Stimulated activated CD8-positive, alpha-beta memory T cell treated with anti-CD3 and anti-CD28 coated beads, Interleukin-4, amount 100 ng/mL, for 24 hours (primary cell): ENCODE measurements at places on chromosomes 5 and 9.

DNA sequence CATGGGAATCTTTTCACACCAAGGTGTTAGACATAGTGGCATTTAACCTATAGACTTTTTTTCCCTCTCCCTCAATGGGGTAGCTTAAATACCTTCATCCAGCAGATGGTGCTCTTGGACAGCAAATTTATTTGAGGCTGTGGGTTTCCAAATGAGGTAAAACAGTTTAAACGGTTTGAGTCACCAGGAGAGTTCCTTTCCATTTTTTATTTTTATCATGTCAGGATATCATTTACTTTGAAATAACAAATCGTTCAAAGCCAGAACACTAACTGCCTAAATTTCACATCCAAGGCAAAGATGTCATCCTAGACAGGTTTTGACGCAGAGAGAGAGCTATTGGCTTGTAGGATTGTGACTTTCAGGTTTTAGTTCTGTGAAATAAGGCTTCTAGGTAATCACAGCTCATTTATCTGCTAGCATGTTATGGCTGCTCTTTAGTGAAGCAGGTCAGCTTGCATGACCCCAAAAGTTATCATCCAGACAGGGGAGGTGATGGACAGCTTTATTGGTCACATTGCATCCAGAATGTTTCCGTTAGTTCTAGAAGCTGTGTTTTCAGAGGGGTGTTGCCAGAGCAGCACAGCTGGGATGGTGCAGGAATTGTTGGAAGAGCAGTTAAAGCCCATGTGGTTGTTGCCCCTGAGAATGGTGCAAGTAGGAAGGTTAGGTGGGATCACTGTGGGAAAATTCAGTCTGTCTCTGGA, 69.8 kb downstream of the KDM4C start:
- peak; percentile 11 for DNase-seq

DNA sequence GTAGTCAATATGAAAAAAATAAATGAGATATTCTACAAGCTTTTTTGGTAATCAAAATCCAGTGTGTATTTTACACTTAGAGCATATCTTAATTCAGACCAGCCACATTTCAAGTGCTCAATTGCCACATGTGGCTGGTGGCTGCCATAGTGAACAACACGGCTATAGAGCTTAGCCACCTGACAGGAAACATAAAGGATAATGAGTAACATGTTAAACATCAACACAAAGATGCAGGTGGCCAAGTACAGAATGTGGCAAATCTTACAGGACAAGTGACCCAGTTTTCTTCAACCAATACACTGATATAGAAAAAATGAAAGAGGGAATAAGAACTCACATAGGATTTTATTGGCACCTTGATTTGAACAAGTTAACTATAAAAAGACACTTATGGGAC, 61.4 kb downstream of the KIF24 start:
- no peak for DNase-seq

DNA sequence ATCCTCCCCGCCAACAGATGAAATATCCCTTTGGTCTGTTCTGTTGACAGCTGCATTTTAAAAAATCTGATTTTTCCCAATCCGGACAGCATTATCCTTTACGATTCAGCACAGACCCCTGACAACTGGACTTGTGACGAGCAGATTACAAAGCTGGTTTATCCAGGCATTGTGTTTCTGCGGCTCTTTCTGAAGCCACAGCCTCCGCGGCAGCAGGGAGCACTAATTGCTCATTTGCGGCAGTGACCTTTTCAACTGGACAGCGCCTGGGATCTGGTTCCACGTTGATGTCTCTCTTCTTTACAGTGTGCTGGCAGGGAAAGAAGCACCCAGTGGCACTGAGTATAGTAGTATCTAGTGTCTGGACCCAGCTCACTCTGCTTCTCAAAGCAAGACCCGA, 351.2 kb downstream of the ZNF608 start:
- DNase-seq, result no peak

DNA sequence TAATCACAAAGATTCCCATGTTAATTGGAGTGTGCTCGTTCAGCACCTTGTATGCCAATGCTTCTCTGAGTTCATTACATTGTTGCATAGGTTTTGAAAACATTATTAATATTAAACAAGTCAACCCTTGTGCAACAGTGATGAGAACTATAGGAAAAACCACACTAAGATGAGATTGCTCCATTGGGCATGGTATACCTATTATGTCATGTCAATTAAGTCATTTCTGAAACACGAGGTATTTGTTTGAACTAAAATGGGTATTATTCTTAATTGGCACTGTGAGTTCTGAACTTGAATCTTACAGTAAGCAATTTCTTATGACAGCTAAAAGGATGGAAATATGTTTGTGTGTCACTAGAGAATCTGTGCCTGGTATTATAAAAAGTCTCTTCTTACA, 447.7 kb downstream of the EFNA5 start:
- no peak for DNase-seq

GRCh38 chr9:132877824-132878694, at the start of gene AK8:
Gene AK8, minus strand, starts transcription at chr9:132878284. Its CDS starts 29 bp downstream, at chr9:132878255.
- peak; percentile 61 for DNase-seq

- no peak for DNase-seq
Observed at GRCh38 chr5:181217111-181217802, 5.8 kb upstream of the TRIM41 start.

DNA sequence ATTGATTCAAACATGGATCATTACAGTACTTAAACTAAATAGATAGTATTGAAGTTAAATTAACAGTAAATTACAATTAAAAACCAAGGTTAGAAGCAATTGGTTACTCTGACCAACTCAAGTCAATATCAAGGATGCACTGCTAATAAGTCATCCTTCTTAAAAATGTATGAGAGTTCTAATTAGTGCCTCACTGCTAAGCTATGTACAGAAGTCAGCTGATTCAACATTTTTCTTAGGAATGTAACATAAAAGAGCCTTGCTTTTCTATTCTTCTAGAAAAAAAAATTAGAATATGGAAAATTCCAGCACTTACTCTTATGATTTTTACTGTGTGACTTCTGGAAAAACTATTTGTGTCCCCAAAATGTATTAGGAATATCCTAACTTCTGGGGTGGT, 75.7 kb upstream of the FBN2 start:
- no peak for DNase-seq

DNA sequence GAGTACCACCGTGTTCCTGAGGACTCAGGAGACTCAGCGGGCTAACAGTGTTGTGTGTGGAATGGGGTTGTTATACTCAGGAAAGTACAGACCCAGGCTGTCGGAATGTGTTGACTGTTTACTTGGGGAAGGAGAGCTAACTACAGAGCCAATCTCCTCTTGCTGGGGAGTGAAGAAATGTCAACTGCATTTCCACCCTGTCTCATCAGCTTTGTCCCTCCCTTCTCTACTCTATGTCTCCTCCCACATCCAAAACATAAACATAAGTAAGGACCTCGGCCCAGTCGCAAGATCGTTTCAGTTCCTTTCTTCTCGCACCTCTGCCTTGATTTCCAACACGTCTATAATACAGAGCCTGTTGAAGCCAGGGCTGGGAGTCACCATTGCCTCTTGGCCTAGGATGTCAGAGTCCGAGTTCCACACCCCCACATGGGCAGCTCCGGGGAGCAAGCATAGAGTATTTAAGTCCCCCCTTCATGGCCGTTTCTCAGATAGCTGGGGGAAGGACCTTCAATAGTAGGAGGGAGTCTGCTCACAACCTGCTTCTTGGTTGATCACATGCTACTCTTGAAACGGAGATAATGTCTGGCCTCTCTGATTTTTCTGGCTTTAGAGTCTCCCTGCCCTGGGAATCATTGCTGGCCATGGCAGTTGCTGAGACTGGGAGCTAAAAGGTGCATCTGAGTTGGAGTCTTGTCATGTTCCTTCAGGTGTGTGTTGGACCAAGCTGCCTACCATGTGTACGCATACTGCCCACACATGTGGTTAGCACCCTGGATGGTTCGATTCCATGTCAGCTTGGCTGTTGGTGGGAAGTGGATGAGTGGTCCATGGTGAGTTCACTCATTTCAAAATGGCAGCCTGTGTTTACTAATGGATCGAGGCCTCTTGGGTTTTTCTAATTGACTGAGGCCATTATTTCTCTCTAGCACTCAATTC, 147.3 kb downstream of the MTX3 start:
- DNase-seq, result no peak

GRCh38 chr5:83498585-83498984, 27.0 kb downstream of the VCAN start:
- no peak for DNase-seq

- DNase-seq, result no peak
Observed at GRCh38 chr9:82271106-82271561, 282.6 kb downstream of the SPATA31D1 start.

DNA sequence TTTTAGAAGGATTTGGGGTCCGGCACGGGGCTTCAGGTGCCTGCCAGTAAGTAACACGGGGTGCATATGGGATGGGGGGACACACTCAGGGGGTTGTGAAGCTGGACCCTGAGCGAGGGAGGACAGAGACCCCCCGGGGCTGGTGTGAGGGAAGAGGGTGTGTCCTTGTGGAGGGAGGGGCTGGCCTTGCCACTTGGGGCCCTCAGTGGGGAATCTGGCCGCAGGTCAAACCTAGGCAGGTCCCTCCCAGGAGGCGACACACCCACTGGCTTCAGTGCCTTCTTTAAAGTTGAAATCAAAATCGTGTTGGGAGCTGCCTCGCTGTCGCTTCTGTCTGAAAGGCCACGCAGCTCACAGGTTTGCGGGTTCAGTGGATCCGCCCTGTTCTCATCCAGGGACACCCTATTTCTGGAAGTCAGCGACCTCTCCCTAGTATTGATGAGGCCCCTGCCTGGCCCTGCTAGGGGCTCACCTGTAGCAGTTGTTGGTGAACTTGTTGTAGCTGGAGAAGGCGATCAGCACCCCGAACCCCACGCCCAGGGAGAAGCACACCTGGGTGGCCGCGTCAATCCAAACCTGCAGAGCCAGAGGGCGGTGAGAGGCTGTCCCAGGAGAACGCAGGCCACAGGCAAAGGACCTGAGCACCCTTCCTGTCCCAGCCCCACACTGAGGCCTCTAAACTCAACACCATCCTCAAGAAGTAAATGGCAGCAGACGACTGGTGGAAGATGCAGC, 29.4 kb downstream of the SLC6A3 start:
- DNase-seq, result no peak

DNA sequence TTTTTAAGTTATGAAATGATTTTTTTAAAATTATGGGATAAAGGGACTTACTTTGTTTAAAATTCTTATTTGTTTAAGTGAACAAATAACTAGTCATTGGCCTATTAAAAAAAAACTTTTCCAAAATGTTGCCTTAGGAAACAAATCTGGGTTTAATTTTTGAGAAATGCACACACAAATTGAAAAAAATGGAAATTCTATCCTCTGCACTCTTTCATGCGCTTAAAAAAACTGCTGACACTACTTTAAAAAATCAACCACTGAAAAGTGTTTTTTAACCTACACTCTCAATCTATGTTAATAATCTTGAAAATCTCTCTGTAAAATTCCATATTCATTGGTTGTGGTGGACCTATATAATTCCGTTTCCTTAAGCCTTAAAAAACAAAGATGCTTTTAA, 163.4 kb upstream of the DAB2 start:
- no peak for DNase-seq

DNA sequence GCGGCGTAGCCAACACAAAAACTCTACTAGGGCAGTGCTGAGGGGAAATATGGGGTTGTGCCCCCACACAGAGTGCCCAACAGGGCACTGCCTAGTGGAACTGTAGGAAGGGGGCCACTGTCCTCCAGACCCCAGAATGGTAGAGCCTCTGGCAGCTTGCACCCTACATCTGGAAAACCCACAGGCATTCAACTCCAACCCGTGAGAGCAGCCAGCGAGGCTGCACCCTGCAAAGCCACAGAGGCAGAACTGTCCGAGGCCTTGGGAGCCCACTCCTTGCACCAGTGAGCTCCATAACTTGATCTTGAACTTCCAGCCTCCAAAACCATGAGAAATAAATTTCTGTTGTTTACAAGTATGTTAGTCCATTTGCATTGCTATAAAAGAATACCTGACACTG, 27.7 kb downstream of the GRAMD2B start:
- DNase-seq, result no peak

GRCh38 chr5:160452795-160453194, 31.1 kb downstream of the PTTG1 start:
- no peak for DNase-seq

- DNase-seq, result no peak
Observed at GRCh38 chr5:179240561-179240960, 104.7 kb downstream of the ADAMTS2 start.
